ENCODE measurements at places on chromosomes 6 and 20.

DNA sequence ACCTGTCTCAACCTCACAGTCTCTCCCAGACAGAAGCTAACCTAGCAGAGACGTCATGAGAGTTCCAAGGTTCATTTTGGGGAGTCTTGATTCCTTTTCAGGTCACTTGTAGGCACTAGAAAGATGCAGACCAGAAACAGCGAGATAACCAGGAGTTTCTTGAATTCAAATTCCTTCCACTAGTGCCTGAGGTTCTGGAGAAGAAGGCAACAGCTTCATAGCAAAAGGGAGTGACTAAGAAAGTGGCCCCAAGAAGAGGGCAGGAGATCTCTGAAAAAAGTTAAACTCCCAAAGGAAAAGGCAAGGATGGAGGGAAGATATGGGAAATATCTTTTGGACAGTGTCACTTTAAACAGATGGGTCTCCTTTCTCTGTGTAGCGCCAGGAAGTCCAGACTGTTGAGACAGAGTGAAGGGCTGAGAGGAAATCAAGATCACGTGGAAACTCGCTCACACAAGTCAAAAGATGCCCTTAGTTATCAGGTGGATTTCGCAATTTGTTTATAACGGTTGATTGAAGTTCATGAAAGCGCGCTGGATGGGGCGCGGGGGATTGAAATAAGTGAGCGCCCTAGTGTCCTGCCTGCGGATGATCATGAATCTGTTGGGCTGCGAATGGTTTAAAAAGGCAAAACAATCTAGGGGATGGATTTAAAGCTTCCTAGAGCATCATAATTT lies 4.8 kb upstream of the PRSS16 start:
- no peak for DNase-seq

DNA sequence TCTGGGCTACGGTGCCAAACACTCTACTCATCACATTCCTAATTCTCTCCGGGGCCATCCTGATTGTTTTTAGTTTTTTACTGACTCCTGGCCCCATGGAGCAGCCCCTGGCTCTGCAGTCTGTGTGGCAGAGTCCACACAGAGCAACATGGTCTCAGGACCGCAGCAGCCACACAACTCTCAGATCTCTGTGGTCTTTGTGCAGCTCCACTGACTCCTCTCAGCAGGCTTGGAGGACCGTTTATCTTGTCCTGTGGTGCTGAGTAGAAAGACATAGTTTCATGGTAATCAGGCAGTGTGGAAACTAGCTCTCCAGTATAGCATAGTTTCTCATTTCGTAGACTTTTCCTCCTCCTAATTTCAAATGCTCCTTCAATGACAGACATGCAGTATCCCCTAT lies 168.4 kb downstream of the EDN1 start:
- no peak for DNase-seq

DNA sequence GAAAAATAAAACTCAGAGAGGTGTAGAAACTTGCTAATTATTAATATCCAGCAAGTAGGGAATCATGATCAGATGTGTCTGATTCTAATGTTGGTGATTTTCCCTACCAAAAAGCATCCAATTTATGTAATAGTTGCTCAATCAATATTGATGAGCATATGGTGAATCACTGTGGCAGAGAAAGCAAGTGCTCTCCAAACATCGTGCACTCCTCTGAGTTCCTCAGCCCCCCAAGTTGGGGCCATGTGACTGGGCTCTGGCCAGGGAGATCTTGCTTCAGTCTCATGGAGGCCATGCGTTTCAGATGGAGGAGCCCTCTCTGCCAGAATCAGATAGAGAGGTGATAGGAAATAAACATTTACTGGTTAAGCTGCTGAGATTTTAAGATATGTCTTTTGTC lies 133.2 kb upstream of the LY86 start:
- DNase-seq = no peak

DNA sequence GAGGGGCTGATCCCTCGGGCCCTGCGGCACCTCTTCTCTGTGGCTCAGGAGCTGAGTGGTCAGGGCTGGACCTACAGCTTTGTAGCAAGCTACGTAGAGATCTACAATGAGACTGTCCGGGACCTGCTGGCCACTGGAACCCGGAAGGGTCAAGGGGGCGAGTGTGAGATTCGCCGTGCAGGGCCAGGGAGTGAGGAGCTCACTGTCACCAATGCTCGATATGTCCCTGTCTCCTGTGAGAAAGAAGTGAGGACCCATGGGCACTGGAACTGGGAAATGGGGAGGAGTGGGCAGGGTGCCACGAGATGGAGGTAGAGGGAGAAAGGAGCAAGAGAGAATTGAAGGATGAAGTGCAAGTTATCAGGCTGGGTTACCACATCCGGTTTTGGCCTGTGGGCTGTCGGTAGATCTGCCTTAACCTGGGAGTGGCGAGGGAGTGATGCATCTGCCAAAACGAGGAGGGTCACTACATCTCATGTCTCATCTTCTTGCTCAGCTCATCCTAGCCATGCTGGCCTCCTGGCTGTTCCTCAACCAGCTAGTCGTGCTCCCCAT lies 5.4 kb upstream of the PHF1 start:
- no peak for DNase-seq

DNA sequence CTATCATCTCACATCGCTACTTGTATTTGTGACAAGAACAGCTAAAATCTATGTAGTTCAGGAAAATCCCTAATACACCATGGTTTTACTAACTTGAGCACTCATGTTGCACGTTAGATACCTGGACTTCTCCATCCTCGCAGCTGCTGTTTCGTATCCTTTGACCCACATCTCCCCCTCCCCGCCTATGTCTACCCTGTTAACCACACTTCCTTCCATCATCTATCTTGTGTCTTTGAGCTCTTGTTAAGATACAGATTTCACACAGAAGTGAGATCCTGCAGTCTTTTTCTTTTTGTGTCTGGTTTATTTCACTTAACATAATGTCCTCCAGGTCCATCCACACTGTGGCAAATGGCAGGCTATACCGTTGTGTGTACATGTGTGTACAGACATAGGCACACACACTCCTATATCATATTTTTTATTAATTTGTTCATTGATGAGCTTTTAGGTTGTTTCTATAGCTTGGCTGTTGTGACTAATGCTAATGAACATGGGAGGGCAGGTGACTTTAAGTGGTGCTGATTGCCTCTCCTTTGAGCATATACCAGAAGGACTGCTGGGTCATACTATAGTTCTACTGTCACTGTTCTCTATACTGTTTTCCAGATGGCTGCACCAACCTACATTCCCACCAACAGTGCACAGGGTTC lies 117.8 kb downstream of the WDR27 start:
- DNase-seq = no peak

- no peak for DNase-seq
Measured at GRCh38 chr6:131101911-131102680, 33.2 kb upstream of the AKAP7 start.

DNA sequence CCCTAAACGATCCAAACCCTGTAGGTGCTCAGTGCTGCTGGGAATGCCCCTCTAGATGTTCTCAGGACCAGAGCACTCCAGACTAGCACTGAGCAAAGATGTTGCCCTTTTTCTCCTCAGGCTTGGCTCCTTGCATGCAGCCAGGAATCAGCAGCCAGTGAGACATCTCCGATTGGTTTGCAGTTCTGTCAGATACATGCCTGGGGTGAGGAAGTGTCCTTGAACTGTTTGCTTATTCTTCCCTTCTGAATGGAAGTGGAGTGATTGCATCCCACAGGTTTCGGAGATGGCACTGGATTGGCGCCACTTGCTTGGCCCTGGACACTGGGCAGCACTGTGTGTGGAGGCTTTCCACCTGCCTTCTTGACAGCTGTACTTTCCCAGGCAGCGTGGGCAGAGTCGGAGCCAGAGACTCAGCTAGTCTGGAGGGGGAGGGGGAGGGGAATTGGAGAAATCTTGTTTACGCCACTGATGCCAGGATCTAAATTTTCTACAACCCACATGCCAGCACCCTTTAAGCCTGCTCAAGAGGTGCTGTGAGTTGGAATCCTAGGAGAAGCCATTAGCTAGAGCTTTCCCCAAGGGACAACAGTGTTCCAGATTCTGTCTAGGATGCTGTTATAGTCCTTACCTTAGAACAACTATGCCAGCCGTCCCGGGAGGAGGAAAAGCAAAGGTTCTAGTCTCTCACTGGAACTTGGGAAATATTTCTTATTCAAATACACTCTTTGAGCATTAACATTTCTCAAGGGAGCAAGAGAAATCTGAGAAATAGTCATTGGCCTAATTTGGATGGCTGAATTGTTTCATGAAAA lies 49.2 kb upstream of the SASH1 start:
- DNase-seq = no peak

GRCh38 chr20:23361476-23362391 lies at the start of gene GZF1:
Gene GZF1, plus strand, starts transcription at chr20:23362182. Its CDS starts 2,202 bp downstream, at chr20:23364384.
- peak; percentile 98 for DNase-seq

GRCh38 chr20:6152777-6153176 lies 29.9 kb upstream of the FERMT1 start:
- no peak for DNase-seq

DNA sequence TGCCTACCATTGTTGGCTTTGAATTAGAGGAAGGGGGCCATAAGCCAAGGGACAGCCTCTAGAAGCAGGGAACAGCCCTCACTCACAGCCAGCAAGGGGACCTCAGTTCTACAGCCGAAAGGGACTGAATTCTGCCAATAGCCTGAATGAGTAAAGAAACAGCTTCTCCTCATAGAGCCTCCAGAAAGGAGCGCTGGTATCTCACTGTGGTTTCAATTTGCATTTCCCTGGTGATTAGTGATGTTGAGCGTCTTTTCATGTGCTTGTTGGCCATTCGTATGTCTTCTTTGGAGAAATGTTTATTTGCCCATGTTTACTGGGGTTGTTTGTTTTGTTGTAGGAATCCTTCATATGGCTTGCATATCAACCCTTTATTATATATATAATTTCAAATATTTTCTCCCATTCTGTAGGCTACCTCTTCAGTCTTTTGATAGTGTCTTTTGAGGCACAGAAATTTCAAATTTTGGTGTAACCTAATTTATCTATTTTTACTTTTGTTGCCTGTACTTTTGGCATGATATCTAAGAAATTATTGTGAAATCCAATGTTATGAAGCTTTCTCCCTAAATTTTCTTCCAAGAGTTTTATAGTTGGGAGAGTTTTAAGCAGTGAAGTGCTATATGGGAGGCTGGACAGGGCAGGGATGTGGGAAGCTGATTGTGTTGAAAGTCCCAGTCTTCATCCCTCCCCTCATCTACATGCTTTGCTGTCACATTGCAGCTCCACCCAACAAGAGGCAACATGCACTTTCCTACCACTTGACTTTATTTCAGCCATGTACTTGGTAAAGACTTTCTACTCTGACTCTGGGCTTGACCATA lies 82.3 kb upstream of the SHLD1 start:
- no peak for DNase-seq

DNA sequence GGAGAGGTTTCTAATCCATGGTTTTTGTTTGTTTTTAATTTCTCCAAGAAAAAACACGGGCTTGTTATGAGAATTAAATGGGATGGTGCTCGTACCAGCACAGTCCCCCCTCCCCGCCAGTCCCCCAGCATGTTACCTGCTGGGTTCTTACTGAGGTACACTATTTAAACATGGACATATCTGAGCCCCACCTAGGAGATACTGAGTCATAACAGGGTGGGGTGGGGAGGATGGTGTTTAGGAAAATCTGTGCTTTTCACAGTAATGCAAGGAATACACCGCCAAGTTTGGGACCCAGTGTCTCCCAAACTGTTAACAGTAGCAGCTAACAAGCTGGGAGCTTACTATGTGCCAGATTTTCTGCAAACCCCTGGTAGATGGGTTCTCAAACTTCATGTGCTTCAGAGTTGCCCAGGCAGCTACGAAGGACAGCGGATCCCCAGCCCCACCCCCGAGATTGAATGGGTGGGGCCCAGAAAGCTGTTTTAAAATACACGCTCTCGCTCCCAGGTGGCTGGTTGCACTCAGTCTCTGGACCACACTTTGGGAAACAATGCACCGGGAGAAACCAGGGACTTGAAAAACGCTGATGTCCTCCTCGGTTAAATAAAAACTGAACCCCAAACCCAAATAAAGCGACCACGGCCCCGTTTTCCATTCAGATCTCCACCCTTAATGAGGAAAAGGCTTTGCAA lies 995 bp downstream of the ZFP64 start:
- DNase-seq = peak; percentile 53

DNA sequence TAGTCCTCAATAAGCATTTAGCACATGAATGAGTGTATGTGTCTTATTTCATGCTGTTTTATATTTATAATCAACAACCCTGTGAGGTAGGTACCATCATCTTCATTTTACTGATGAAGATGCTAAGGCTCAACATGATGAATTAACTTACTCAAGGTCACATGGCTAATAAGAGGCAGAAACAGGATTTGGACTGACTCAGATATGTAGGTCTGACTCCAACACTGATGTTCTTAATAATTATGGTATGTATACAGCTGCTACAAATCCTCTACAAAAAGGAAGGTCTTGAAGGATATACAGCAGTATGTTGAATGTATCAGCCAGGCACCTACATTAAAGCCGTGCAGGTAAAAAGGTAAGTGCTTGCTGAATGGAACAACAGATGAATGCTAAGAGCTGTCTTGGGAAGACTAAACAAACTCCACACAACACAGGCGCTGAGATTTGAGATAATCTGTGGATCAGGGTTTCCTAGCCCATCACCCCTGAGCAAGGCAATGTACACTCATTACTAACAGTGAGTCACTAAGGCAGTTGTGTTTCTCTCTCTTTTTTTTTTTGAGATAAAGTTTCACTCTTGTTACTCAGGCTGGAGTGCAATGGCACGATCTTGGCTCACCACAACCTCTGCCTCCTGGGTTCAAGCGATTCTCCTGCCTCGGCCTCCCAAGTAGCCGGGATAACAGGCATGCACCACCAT lies 31.9 kb downstream of the TTI1 start:
- DNase-seq = no peak

DNA sequence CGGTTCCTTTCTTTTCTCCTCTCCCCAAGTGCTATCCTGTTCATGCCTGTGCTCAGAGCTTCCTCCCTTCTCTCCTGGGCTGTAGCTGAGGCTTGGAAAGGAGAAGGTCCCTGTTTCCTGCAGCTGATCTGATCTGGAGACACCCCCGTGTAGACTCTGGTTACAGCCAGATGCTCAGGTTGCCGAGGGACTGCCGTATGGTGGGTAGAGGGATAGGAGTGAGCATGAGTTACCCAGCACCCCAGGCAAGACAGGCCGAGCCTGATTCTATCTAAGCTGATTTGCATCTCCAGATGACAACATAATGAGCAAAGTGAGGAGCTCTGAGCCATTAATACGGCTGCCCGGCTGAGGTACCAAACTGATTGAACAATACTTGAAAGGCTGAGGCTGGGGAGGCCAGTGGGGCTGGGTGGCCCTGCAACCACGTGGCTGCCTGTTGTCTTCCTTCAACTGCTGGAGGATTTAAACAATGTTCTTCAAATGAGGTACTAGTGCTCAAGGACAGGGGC lies 91.8 kb downstream of the ASXL1 start:
- no peak for DNase-seq

DNA sequence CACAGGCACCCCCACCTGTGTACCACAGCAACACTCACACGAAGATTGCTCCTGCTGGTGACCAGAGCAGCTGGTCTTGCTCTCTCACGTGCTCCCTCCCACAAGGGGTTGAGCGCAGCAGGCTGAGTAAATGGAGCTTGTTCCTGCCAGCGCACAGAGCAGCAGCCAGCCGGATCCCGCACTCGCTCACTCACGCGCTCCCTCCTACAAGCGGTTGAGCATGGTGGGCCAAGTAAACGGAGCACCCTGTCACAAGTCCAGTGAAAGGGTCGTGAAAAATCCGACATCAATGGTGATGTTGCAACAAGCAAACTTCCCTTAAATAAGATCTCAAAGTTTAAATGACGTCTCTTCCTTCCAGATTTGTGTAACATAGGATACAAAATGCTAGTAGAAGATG lies 313.7 kb downstream of the FOXC1 start:
- no peak for DNase-seq

GRCh38 chr6:18324706-18325042 lies 60.3 kb upstream of the DEK start:
- no peak for DNase-seq
